ENCODE measurements at places on chromosomes 6 and 20. TPM values are rescaled to one million over a fixed set of nuclear protein-coding genes. Genes with fewer than 3 reads are reported as not detected.

Gene LMBRD1
- total RNA-seq = 18.2 TPM

Gene FAM209A
- total RNA-seq = 0.99 TPM

Gene GUCA1A
- not detected for total RNA-seq

Gene FAM83B
- total RNA-seq = not detected

Gene GZF1
- total RNA-seq = 6.6 TPM

Gene RNF114
- total RNA-seq = 72.1 TPM

DNA sequence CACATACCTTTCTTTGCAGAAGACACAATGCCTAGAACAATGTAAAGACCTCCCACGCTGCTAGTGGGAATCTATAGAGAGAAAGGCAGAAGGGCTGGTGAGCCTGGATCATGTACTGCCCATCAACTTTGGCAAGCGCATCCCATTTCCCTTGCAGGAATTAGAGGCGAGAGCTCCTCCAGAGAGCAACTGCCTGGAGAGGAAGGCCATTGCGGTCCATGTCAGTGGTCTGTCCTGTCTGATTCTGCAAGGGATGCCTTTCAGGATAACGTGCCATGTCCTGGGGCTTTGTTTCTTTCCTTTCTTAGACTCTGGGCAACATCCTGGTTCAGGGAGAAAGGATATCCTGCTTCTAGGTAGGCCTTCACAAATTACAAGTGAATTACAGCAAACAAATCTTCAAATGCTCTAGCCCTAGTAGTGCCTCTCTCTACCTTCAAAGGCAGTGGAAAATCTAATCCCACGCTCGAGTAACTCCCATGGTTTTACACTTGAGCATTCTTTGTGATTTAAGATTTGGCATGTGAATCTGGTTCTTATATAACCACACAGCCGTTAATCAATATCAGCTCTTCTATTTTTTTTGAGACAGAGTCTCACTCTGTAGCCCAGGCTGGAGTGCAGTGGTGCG is 38.5 kb downstream of the GCNT2 start:
- no peak overlapping the region for H3K4me3 ChIP-seq
- DNase-seq = no peak
- no peaks in the 10 kb centered on the region for H3K4me1 ChIP-seq
- H3K36me3 ChIP-seq = peaks cover 3% of the 10 kb centered on the region

DNA sequence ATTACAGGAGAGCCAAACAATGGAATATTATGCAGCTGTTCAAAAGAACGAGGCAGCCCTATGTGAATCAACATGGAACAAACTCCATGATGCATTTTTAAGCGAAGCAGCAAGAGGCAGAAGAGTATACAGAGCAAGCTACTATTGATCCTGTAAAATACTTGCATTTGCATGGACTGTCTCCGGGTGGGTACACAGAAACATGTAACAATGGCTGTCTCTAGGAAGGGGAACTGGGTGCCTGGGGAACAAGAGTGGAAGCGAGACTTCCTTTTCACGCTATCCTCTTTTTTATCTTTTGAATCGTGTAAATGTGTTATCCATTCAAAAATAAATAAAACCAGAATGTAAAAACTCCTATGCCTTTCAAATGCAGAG is 93.3 kb upstream of the SIRPA start:
- no peaks in the 10 kb centered on the region for H3K36me3 ChIP-seq
- H3K27ac ChIP-seq = no peak overlapping the region
- DNase-seq = no peak
- no peak overlapping the region for H3K4me3 ChIP-seq
- peaks cover 10% of the 10 kb centered on the region for H3K4me1 ChIP-seq

- DNase-seq = no peak
- no peak overlapping the region for H3K4me3 ChIP-seq
- no peaks in the 10 kb centered on the region for H3K4me1 ChIP-seq
- no peaks in the 10 kb centered on the region for H3K36me3 ChIP-seq
- no peaks in the 10 kb centered on the region for H3K27me3 ChIP-seq
These were observed 80.1 kb upstream of the HDAC2 start for GRCh38 chr6:114051031-114051430.

DNA sequence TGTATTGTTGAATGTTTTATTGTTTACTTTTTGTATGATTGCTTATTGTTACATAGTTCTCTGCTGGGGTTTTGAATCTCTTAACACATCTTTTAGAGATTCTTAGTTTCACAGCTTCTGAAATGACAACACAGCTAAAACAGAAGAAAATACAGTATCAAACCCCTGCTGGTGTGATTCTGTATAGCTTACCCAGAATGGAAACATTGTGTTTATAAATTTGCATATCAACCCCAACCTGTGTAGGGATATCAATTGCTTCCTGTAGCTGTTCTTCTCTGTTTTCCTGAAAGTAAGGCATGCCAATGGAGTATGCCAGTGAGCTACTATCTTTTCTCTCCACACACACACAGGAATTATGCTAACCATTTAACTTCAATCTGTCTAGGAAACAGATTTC is 64.3 kb upstream of the ID4 start:
- no peak overlapping the region for H3K27ac ChIP-seq
- H3K36me3 ChIP-seq = no peaks in the 10 kb centered on the region
- no peaks in the 10 kb centered on the region for H3K4me1 ChIP-seq
- no peak for DNase-seq

DNA sequence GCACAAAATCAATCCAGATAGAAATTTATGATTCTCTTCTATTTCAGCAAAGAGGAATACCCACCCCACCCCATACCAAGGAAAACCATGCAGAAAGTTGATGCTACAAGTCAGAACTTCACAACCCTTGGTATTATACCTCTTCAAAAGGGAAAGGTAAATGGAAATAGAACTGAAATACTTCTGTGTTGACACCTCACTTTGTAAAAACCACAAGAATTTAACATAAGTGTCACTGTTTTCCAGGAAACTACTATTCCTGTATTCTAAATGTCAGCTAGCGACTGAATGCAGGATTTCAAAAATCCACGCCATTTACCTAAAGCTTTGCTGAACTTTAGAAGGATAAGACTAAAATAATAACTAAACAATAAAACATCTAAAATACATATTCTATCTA is 3.6 kb downstream of the CPNE1 start:
- peak overlapping the region; percentile 89 for H3K27ac ChIP-seq
- H3K27me3 ChIP-seq = no peaks in the 10 kb centered on the region
- H3K36me3 ChIP-seq = peaks cover 37% of the 10 kb centered on the region
- no peak for DNase-seq
- peak overlapping the region; percentile 91 for H3K4me3 ChIP-seq

DNA sequence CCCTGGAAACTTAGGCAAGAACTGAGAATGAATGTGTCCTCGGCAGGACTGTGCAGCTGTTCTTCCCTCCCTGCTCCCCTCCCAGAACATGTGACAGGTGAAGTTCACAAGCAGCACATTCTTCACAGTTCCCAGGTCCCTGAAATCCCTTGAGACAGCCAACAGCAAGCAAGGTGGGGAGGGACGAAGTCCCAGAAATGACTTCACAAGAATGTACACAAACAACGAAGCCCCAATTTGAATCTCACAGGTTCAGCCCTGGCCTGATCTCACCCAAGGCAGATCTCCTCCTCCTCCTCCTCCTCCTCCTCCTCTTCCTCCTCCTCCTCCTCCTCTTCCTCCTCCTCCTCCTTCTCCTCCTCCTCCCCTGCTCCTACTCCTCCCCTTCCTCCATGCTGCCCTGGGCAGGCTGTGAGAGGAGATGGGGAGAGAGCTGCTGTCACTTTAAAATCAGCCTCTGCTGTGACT is 32.4 kb downstream of the WRNIP1 start:
- no peak overlapping the region for H3K4me3 ChIP-seq
- H3K4me1 ChIP-seq = peaks cover 41% of the 10 kb centered on the region
- no peaks in the 10 kb centered on the region for H3K36me3 ChIP-seq
- H3K27me3 ChIP-seq = no peaks in the 10 kb centered on the region

DNA sequence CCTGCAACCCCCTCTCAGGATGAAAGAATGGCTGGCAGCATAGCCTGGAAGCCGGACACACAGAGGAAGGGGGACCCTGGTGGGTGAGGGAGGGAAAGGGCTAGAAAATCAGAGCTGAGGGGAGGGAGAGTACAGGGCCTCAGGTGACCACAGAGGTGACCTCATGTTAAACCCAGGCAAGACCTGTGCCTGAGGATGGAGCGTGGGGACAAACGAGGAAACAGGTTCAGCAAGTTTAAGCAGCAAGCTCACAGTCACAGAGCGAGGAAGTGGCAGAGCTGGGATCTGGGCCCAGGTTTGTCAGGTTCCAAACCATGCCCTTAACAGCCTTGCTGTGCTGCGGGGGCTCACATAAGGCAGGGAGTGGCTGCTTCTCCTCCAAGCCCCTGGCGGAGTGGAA is 4.0 kb upstream of the BPI start:
- no peak for DNase-seq
- peaks cover 8% of the 10 kb centered on the region for H3K4me1 ChIP-seq
- no peak overlapping the region for H3K27ac ChIP-seq
- H3K36me3 ChIP-seq = no peaks in the 10 kb centered on the region

GRCh38 chr20:1424336-1424735 is 31.5 kb upstream of the FKBP1A start:
- no peaks in the 10 kb centered on the region for H3K27me3 ChIP-seq
- no peak overlapping the region for H3K4me3 ChIP-seq
- peaks cover 15% of the 10 kb centered on the region for H3K4me1 ChIP-seq
- H3K27ac ChIP-seq = no peak overlapping the region

- H3K36me3 ChIP-seq = peaks cover 41% of the 10 kb centered on the region
- DNase-seq = no peak
- H3K4me1 ChIP-seq = no peaks in the 10 kb centered on the region
- H3K4me3 ChIP-seq = no peak overlapping the region
These were observed 396.2 kb downstream of the UTRN start for GRCh38 chr6:144681334-144681733.

DNA sequence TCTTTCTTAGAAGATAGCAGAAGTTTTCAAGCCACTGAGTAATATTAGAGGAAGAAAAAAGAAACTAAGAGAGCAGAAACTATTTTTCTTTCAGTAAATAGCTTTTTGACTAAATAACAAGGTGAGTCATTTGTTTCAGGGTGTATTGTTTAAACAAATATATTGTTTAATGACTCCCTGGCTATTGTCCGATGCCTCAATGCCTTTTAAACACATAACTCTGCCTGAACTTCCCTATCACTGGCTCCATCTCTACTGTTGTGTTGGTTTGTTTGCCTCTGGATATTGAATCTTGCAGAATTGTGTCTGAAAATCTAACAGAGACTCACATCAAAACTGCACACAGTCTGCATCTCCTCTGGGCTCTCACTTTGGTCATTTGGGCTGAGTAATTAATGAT is 19.6 kb upstream of the CLIC5 start:
- no peak overlapping the region for H3K4me3 ChIP-seq
- H3K36me3 ChIP-seq = no peaks in the 10 kb centered on the region
- no peaks in the 10 kb centered on the region for H3K27me3 ChIP-seq
- no peak for DNase-seq
- no peaks in the 10 kb centered on the region for H3K4me1 ChIP-seq

- no peak for DNase-seq
- H3K27ac ChIP-seq = no peak overlapping the region
- H3K4me3 ChIP-seq = no peak overlapping the region
- H3K36me3 ChIP-seq = peaks cover 20% of the 10 kb centered on the region
These were observed 47.9 kb downstream of the ELMO2 start for GRCh38 chr20:46358346-46359058.

- DNase-seq = no peak
- H3K4me1 ChIP-seq = peaks cover 19% of the 10 kb centered on the region
- no peak overlapping the region for H3K27ac ChIP-seq
- no peak overlapping the region for H3K4me3 ChIP-seq
These were observed 2.0 kb upstream of the GTSF1L start for GRCh38 chr20:43728686-43729255.

DNA sequence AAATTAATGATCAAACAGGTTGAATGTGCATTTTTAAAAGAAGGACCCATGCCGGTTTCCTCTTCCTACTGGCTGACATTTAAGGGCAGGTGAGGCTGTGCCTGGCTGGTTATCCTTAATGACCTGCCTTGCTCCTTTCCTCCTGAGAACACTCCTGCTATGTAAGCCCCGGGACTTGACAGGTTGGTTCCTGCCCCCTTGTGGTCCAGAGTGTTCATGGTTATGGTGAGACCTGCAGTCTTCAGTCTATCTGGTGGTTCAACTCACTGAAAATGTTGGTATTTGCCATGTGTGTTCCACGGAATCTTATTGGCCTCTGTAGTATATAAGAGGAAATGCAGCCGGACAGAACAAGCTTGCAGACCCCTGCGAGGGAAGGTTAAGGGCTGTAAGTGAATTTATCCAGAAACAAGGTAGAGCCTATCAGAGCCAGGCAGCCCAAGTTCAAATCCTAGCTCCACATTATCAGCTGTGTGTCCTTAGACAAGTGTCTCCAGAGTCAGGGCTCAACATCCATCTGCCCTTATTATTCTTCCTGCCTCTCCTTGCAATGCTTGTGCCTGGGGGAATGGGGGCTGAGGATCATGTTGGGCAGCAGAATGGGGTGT is 5.2 kb upstream of the BPIFA3 start:
- peaks cover 49% of the 10 kb centered on the region for H3K27me3 ChIP-seq
- no peak overlapping the region for H3K4me3 ChIP-seq
- no peaks in the 10 kb centered on the region for H3K36me3 ChIP-seq

DNA sequence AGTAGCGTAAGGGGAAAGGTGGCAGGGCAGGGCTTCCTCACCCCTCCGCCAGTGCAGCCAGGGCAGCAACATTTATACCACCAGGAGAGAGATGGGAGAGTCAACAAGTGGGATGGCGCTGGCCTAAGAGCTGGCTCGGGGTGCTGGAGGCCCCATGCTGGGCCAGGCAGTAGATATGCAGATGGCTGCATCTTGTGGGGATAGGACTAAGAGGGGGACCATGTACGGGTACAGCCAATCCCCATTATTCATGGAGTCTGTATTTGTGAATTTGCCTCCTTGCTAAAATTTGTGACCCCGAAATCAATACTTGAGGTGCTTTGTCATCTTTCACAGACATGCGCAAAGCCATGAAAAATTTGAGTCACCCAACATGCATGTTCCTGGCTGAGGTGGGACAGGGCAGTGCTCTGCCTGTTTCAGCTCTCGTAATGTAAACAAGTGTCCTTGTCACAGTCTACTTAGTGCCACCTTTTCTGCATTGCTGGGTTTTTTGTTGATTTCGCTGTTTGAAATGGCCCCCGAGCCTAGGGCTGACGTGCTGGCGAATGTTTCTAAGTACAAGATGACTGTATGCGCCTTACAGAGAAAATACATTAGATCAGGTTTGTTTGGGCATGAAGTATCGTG is 27.5 kb upstream of the TAF8 start:
- H3K4me3 ChIP-seq = peak overlapping the region; percentile 57
- peaks cover 35% of the 10 kb centered on the region for H3K36me3 ChIP-seq
- H3K4me1 ChIP-seq = peaks cover 75% of the 10 kb centered on the region

DNA sequence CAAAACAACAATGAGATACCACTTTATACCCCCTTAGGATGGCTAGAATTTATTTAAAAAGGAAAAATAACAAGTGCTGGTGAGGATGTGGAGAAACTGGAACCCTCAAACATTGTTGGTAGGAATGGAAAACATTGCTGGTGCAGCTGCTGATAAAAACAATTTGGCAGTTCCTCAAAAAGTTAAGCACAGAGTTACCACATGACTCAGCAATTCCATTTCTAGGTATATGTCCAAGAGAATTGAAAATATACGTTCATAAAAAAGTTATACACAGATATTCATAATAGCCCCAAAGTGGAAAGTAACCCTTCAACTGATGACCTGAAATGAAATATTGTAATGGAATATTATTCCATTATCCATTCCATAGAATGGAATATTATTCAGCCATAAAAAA is 55.0 kb downstream of the CD83 start:
- H3K27me3 ChIP-seq = no peaks in the 10 kb centered on the region
- H3K36me3 ChIP-seq = peaks cover 25% of the 10 kb centered on the region
- H3K4me1 ChIP-seq = peaks cover 4% of the 10 kb centered on the region

GRCh38 chr6:158121335-158121734 is 46.7 kb downstream of the SERAC1 start:
- no peak overlapping the region for H3K27ac ChIP-seq
- H3K27me3 ChIP-seq = no peaks in the 10 kb centered on the region
- peaks cover 21% of the 10 kb centered on the region for H3K36me3 ChIP-seq
- H3K4me1 ChIP-seq = no peaks in the 10 kb centered on the region
- DNase-seq = no peak
- no peak overlapping the region for H3K4me3 ChIP-seq
